HT-29 (cell line): ENCODE measurements at places on chromosomes 7 and 10. TPM values are rescaled to one million over a fixed set of nuclear protein-coding genes. Genes with fewer than 3 reads are reported as not detected.

CXCL12 gene
- total RNA-seq: not detected in 2 replicates

TMEM213 gene
- not detected in 2 replicates for total RNA-seq

GSDME gene
- total RNA-seq: not detected in 2 replicates

HOXA3 gene
- 27.8 and 29.0 TPM in 2 replicates for total RNA-seq

SLC18A3 gene
- not detected in 2 replicates for total RNA-seq

GIMAP4 gene
- not detected in 2 replicates for total RNA-seq

SPDYE11 gene
- total RNA-seq: not detected in 2 replicates

CPA1 gene
- not detected in 2 replicates for total RNA-seq

JAKMIP3 gene
- 0.08 TPM in 1 of 2 replicates, not detected in the other for total RNA-seq

NPSR1 gene
- 2.2 and 3.0 TPM in 2 replicates for total RNA-seq

LRRTM3 gene
- total RNA-seq: not detected in 2 replicates

OPN4 gene
- total RNA-seq: not detected in 2 replicates

VAX1 gene
- not detected in 2 replicates for total RNA-seq

NXPH1 gene
- total RNA-seq: not detected in 2 replicates

TBXAS1 gene
- total RNA-seq: 17.2 and 22.8 TPM in 2 replicates

VPS37D gene
- total RNA-seq: 0.28 and 0.73 TPM in 2 replicates

NPY4R gene
- total RNA-seq: 0.15 TPM in 1 of 2 replicates, not detected in the other

ERLIN1 gene
- 12.5 and 13.0 TPM in 2 replicates for total RNA-seq

EGR2 gene
- 3.7 and 5.6 TPM in 2 replicates for total RNA-seq

TMEM270 gene
- not detected in 2 replicates for total RNA-seq

FAM25A gene
- total RNA-seq: 0.76 TPM in 1 of 2 replicates, not detected in the other

IRF5 gene
- 17.9 and 19.1 TPM in 2 replicates for total RNA-seq

TFR2 gene
- total RNA-seq: 1.2 and 1.7 TPM in 2 replicates

PTPRE gene
- total RNA-seq: 3.4 and 8.1 TPM in 2 replicates

RELN gene
- not detected in 2 replicates for total RNA-seq

LEP gene
- total RNA-seq: not detected in 2 replicates

CALHM1 gene
- total RNA-seq: not detected in 2 replicates

METTL27 gene
- 7.3 and 9.8 TPM in 2 replicates for total RNA-seq
